GOT3 (cell line): ENCODE measurements at places on chromosomes 3 and 15.

DNA sequence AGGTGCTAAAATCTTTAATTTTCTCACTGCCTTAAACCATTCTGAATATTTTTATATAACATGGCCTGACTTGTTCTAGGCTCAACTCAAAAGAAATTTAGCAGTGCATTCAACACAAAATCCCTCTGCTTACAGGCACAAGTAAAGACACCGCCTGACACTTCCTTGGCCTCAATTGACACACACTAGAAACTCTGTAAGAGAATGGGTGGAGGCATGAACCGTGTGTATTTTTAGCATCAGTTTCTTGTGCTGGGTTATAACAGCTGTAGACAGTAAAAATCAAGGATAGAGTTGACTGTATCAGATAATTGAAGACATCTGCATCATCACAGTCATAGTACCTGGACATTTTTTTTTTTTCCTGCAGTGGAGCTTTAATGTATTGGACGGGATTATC, 54.3 kb downstream of the SLC9A9 start:
- DNase-seq, result no peak

DNA sequence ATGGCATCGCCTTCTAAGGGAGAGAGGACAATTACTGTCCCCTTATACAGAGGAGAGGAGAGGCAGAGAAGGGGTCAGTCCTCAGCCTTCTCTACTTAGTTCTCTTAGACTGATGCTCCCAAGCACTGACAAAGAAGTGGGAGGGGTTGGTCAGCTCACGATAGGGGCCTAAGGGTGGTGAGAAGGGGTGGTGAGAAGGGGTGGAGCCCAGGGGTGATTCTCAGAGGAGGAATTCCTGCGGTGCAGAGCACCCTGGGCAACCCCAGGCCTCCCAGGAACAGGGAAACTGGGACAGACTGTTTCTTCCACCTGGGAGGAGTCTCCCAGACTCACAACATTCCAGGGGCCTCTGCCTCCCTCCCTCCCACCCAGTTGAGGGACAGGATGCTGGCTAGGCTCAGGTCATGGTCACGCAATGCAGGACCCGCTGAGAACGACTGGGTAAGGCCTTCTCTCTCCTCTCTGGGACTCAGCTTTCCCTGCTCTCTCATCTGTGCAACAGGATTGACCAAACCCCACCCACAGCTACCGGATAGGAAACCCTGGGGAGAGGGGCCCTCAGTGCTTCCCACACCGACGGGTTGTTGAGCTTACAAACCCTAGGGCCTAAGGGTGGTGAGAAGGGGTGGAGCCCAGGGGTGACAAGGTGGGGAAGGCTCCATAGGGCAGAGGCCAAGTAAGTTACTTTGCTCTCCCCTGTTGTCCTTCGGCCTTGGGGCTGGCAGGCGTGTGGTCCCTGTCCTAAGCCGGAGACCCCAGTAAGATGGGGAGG, 1.5 kb downstream of the TPRA1 start:
- DNase-seq, result no peak

GRCh38 chr15:50186752-50187151, 4.8 kb downstream of the SLC27A2 start:
- no peak for DNase-seq

GRCh38 chr3:45664578-45664977, 24.6 kb upstream of the SACM1L start:
- DNase-seq, result no peak

- DNase-seq, result no peak
Observed at GRCh38 chr3:15206662-15207576, 873 bp downstream of the CAPN7 start.

DNA sequence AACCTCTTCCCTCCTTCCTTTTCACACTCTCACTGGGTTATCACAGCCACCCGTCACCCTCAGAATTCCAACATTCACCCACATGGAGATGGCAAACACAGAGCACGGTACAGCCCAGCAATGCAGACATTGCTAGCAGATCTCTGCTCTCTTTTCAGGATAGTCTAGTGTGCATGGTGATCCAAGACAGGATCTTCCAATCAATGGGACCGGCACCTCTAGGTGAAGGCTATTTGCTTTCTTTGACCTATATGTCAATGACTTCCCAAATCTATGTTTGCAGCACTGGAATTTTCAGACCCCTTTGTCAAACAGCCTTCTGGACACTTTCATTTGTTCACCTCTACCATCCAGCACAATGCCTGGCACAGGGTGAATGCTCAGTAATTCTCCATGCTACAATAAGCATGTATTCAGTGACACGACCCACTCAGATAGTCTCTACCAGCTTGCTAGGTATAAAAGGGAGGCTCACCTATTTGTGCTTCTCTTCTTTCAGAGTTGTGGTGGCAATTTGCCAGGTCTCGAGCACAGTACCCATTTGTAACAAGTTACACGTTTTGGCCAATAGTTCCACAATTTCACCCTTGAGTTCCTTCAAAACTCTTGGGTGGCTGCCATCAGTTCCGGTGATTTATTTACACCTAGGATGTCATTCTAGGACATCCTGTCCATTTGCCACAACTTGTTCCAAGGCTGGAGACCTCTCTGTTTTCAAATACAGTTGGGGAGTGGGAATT, 279.1 kb upstream of the ICE2 start:
- DNase-seq, result no peak

- no peak for DNase-seq
Observed at GRCh38 chr3:63328365-63328764, 50.3 kb downstream of the SYNPR start.

- DNase-seq, result no peak
Observed at GRCh38 chr3:187169231-187169960, 27.9 kb upstream of the RTP1 start.

DNA sequence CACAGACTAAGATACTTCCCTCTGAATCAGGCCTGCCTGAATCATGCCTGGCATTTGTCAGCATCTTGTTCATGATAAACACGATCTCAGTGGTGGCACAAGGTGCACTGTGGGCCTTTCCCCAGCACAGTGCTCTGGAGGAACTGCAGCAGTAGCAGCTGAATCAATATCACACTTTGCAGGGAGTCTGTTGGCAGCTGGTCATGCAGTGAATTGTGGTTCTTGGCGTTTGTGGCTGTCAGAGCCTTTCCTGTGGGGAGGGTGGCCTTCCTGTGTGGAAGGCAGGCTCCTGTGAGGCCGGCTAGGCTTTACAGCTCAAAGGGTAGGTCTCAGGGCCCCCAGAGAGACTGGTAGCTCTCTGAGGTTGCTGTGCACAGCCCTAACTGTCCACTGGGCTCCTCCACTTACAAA, 54.4 kb upstream of the TLE3 start:
- no peak for DNase-seq

- no peak for DNase-seq
Observed at GRCh38 chr3:198079771-198080520, 119.9 kb downstream of the LMLN start.

DNA sequence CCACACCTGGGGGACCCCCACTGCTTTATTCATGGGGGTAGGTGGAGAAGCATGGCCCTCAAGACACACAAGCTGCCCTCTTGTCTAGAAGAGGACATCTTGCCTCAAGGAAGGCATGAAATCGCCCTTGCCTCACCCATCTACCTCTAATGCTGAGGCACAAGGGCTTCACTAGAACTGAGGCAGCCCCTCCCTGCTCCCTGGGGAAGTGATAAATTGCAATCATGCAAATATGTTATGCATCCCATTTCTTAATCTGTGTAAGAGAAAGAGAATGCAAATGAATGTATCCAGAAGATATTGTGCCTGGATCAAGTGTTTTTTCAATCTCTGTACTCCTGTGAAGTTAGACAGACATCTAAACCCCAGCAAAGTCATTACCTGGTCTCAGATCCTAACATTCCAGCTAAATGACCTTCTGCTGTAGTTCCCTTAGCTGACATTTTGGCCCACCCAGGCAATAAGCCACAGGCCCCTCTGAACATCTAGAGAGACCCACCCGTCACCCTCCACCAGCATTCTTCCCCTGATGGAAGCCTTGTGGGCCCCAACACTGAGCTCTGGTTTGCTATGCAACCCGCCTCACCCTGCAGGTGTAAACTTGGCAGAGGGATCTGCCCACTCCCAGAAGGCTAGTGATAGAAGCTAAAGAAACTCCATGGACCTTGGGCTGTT, 53.8 kb downstream of the FAM174B start:
- DNase-seq, result no peak

DNA sequence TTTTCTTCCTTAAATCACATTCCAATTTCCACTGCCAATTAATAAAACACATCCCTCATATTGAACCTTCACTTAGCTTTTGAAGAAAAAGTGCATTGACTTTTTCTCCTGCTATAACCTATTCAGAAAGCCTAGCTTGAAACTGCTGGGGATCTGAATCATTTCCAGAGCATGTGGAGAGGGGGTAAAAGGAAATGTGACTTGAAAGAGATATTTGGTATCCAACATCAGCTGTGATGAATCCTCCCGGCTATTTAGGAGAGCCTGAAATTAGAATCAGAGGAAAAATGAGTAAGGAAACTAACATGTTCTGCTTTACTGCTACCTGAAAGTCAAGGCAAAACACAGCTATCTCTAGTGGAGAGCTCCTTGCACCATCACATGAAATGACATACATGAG, 2.6 kb upstream of the GNB5 start:
- DNase-seq, result no peak

- DNase-seq, result no peak
Observed at GRCh38 chr3:108251265-108251664, 29.0 kb upstream of the IFT57 start.

DNA sequence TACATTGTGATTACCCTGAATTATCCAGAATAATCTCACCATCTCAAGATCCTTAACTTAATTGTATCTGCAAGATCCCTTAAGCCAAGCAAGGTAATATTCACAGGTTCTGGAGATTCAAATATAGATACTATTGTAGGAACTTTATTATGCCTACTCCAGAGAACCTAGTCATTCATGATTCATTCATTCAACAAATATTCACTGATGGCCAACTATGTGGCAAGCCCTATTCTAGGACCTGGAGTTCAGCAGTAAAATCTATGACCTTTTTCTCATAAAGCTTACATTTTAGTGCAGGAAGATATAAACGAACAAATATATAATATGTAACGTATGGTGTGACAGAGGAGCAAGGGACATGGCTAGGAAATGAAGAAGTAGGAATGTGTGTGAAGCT, 49.6 kb downstream of the ISL2 start:
- DNase-seq, result no peak

DNA sequence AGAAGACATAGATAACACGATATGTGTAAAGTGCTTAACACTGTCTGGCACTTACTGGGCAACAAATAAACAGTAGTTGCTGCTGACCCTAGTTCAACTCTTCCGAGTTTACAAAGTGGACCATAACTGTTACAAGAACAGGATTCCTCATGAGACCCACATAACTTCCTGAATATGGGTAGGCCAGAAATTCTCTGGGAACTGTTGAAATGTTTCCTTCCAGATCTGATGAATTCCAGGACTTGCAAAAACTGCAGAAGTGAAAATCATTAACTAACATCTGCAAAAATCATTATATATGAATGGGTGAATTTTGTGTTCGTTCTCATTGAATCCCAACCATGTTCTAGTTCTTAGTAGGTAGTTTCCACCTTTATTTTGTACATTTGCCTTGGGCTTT, 181.7 kb upstream of the MME start:
- DNase-seq, result no peak

DNA sequence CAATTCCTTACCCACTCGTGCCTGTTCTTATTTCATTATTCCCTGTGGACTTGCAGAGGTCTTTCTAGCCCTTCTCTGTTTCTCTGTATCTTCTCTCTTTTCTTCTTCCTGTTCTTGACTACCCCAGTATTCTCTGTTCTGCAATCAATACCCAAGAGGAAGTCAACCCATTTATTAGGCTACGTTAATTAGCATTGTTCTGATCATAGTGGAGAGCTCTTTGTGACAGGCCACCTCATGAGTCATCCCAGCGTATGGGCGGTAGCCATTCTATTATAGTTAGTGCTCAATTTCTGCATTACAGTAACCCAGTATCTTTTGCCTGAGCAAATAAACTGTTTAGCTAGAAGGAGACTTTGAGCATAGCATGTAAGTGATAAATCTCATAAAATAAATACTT, 259.5 kb upstream of the GRM7 start:
- no peak for DNase-seq

GRCh38 chr3:59185591-59186369, 136.0 kb upstream of the CFAP20DC start:
- DNase-seq, result no peak

- no peak for DNase-seq
Observed at GRCh38 chr3:117556646-117557407, 847.2 kb downstream of the TUSC7 start.

GRCh38 chr3:109339714-109340648, 2.6 kb upstream of the DPPA4 start:
- DNase-seq, result no peak

DNA sequence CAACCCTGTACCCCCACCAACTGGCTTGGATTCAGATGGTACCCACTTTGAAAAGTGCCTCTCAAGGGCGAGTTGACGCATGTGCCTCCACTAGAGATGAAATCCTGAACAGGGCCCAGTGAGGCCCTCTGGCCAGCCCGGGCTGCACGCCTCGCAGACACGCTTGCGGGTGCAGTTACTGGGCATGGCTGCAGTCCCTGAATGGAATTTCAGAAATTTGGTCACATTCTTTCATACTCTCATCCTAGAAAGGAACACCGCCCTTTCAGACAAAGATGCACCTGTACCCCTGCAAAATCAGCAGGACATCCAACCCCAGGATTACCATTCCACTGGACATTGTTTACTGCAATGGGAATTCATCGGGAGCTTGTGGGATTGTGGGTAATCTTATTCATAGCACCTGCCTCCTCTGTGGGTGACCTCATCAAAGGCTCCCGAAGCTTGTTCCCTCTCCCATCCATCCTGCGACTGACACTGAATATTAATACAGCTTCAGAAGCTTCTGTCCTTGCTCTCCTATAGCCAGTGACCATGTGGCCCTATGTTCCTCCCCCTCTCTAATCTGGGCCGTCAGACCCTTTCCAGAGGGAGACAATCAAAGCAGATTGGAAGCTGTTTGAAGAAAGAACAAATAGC, 42.5 kb upstream of the TPM1 start:
- DNase-seq, result no peak

GRCh38 chr15:47288794-47289193, 428.5 kb upstream of the SEMA6D start:
- DNase-seq, result no peak

DNA sequence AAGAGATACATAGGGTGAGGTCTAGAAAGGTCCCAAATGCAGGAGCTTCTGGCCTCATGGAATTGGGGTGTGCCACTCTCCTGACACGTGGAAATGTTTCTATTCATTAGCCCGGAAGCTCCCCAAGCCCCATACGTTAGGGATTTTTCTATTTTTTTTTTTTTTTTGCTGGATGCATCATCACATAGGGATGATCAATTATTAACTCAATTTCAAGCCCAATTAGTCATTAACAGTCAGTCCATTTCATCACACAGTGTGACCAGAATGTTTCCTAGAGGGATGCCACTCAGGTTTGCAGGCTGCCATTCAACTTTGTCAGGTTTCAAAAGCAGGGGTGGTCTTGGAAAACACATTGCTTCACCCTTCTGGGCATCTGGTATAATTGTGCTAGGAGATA, 40.7 kb upstream of the MKRN3 start:
- DNase-seq, result no peak
